ENCODE measurements at places on chromosomes 6 and 20. TPM values are rescaled to one million over a fixed set of nuclear protein-coding genes. Genes with fewer than 3 reads are reported as not detected.

DNA sequence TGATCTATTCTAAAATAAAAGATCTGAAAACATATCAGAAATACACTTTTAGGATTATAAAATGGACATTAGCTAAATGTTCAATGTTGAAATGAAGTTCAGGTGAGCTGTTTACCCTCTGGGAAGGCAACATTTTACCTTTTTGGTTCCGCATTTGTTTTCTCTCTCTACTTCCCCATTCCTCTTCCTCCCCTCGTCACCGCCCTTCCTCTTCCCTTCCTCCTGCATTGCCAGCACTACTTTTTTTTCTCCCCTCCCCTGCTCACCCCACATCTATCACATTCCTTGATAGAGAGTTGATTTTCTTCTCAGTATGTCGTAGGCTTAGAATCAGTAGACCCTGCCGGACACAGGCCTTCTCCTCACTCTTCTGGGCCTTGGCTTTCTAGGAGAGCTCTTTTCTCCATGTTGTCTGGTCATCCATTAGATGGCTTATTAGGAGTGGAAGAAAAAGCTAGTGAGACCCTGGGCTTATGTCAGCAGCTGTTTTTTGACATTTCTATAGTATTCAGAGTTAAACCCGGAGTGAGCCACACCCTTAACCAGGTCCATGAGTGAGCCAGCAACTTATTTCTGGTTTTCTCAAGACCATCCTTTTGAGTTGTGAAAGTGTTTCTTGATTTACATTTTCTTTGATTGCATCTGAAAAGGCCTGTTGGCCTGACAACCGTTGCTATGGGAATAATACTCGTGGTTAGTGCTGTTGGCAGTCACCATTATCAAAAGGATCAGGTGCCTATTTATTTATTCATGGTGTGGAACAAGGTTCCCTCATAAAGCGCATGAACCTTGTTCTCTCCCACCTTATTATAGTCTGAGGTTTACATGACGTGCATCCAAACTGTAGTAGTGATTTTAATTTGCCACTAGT is 90.9 kb downstream of the DTD1 start:
- H3K27ac ChIP-seq, result no peak overlapping the region
- no peaks in the 10 kb centered on the region for H3K27me3 ChIP-seq
- DNase-seq, result no peak
- no peaks in the 10 kb centered on the region for H3K4me1 ChIP-seq

- H3K27me3 ChIP-seq, result no peaks in the 10 kb centered on the region
- no peak for DNase-seq
- H3K27ac ChIP-seq, result no peak overlapping the region
- no peak overlapping the region for H3K4me3 ChIP-seq
- no peaks in the 10 kb centered on the region for H3K4me1 ChIP-seq
Measured at GRCh38 chr6:106469882-106470281, 109.4 kb downstream of the CRYBG1 start.

- no peaks in the 10 kb centered on the region for H3K36me3 ChIP-seq
- no peak overlapping the region for H3K4me3 ChIP-seq
- no peak for DNase-seq
Measured at GRCh38 chr6:168131464-168132415, 52.7 kb upstream of the FRMD1 start.

DNA sequence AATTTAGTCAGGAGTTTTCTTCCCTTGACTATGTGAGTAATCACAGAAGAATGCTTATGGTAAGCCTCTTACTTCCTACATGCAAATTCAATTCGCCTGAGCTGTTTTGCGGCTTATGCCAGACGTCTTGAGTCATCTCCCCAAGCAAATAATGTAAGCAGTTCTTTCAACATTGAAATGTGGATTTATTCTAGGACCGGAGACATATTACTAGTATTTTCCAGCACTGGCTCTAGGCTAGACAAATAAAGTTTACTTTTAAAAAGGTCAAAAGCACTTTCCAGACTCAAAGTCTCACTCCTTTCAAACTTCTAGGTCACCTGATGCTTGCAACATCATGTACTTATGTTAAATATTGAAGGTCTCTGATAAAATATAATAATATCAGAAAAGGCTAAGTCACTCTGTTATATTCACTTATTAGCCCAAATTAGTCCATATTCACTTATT is 38.1 kb upstream of the NOX3 start:
- peaks cover 15% of the 10 kb centered on the region for H3K4me1 ChIP-seq
- peak; percentile 85 for DNase-seq
- no peaks in the 10 kb centered on the region for H3K27me3 ChIP-seq
- peak overlapping the region; percentile 8 for H3K27ac ChIP-seq
- H3K4me3 ChIP-seq, result no peak overlapping the region

The OOEP gene
- not detected for total RNA-seq

GRCh38 chr6:116145803-116146675 is 20.1 kb upstream of the COL10A1 start:
- no peaks in the 10 kb centered on the region for H3K4me1 ChIP-seq
- no peak overlapping the region for H3K4me3 ChIP-seq
- H3K27me3 ChIP-seq, result no peaks in the 10 kb centered on the region
- H3K27ac ChIP-seq, result no peak overlapping the region
- no peaks in the 10 kb centered on the region for H3K36me3 ChIP-seq

DNA sequence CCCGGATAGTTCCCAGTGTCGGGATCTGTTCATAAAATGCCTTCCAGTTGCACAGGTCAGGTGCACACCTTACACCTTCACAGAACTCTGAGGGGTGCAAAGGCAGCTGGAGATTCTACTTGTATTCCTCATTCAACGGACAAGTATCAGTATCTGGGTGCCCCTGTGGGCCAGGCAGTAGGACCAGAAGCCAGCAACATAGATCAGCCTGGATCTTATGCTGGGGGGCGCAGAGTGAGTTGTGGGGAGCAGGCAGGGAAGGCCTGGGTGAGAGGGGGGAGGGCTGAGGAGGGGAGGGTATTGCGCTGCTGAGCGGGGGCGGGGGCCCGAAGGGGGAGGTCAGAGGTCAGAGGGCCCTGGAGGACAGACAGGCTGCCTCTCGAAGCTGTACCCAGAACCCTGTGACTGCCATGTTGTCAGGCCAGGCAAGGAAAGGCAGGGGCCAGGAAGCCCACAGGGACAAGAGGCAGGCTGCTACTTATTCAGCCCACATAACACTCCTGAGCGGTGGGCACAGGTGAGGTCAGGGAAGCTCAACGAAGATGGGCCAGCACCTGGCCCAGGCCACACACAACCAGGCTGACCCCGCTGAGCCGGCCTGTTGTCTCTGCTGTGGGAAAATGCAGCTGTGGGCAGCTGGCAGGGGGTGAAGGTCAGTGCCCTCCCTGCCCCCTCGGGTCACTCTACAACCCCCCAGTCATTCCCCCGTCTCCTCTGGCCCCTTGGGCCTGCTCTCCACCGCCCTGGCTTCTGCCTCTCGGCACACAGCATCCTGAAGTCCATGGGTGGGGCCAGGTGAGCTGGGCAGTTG is 1.1 kb downstream of the OPRL1 start:
- peak overlapping the region; percentile 67 for H3K27ac ChIP-seq
- no peaks in the 10 kb centered on the region for H3K36me3 ChIP-seq
- H3K27me3 ChIP-seq, result no peaks in the 10 kb centered on the region
- peaks cover 14% of the 10 kb centered on the region for H3K4me1 ChIP-seq

GRCh38 chr6:67884442-67884841 is 750.6 kb upstream of the ADGRB3 start:
- no peak overlapping the region for H3K27ac ChIP-seq
- H3K4me1 ChIP-seq, result no peaks in the 10 kb centered on the region
- H3K27me3 ChIP-seq, result no peaks in the 10 kb centered on the region
- H3K36me3 ChIP-seq, result no peaks in the 10 kb centered on the region
- H3K4me3 ChIP-seq, result no peak overlapping the region
- no peak for DNase-seq

The CALHM4 gene
- not detected for total RNA-seq

- peaks cover 46% of the 10 kb centered on the region for H3K4me1 ChIP-seq
- peak; percentile 60 for DNase-seq
- peak overlapping the region; percentile 93 for H3K27ac ChIP-seq
- no peaks in the 10 kb centered on the region for H3K36me3 ChIP-seq
Measured at GRCh38 chr20:53773792-53774401, 180.3 kb upstream of the ZNF217 start.

DNA sequence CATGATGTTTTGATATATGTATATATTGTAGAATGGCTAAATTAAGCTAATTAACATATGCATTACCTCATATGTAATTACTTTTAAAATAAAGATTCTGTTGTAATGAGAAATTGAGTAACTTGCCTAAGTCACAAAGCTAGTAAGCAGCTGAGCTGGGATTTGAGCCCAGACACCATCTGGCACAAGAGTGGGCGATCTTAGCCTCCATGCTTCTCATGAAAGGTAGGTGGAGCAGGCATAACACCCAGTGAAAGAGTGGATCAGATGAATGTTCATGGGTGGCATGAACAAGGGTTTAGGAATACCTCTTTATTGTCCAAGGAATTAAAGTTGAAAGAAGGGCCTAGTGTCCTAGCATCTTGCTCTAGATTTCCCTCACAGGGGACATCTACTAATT is 365.4 kb downstream of the TFAP2B start:
- DNase-seq, result no peak
- H3K27ac ChIP-seq, result no peak overlapping the region
- no peak overlapping the region for H3K4me3 ChIP-seq
